ENCODE measurements at places on chromosomes 1 and 21. TPM values are rescaled to one million over a fixed set of nuclear protein-coding genes. Genes with fewer than 3 reads are reported as not detected.

The MAB21L3 gene
- total RNA-seq, result not detected

The PTPRF gene
- 2.1 TPM for total RNA-seq

The FNDC5 gene
- total RNA-seq, result not detected

The NCDN gene
- total RNA-seq, result 33.5 TPM

- DNase-seq, result no peak
These were observed 142.5 kb upstream of the VANGL1 start for GRCh38 chr1:115499253-115499652.

GRCh38 chr1:38022810-38023209, 10.3 kb downstream of the UTP11 start:
- no peak for DNase-seq

- DNase-seq, result peak; percentile 67
These were observed 7.0 kb downstream of the AKT3 start for GRCh38 chr1:243842978-243843511.

The CFHR4 gene
- total RNA-seq, result not detected

The ILDR2 gene
- 10.3 TPM for total RNA-seq

DNA sequence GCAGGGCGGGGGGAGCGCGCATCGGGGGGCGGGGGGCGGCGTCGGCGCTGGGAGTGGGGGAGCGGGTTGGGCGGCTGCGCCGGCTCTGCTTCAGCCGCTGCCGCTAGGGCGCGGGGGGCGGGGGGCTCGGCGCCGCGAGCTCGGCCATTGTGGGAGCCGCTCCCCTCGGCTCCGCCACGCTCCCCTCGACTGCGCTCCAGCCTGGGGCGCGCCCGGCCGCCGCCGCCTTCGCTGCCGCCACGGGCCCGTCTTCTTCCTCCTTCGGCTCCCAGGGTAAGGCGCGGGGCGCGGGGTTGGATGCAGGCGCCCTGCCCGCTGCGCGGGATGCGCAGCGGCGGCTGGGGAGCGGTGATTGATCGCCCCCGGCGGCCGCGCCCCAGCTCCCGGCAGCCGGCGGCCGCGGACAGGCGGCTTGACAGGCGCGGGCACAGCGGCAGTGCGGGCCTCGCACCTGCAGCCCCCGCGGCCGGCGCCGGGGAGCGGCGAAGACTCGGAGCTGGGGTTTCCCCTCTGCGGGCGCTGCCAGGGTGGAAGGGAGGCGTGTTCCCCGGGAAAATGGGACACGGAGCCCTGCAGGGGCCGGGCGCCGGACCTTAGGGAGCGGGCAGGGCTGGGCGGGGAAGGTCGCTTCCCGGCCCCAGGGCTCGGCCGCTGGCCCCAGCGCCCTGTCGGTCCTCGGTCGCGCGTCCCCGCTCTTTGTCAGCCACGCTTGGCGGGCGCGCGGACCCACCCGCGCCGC, 55.3 kb downstream of the NDUFS5 start:
- peak; percentile 74 for DNase-seq
